ENCODE measurements at places on chromosomes 7 and 10.

- no peak for DNase-seq
Observed at GRCh38 chr7:1290026-1290678, 57.5 kb downstream of the UNCX start.

GRCh38 chr7:121578669-121579068 lies 182.6 kb upstream of the FAM3C start:
- no peak for DNase-seq

DNA sequence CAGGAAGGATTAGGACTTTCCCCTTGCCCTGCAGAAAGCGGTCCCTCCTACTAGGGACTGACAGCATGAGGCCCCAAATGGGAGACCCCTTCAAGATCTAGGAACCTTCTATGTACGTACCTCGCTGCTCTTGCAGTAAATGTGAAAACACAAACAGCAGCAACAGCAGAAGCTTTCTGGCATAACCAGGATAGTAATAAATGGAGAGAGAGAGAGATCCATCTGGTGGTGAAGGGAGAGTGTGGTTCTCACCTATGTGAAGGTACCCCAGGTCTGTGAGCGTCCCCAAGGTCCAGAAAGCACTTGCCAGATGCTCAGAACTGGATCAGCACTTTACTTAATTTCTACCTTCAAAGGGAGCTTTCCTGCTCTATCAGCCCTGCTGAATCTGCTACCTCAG lies 592.7 kb downstream of the PARD3 start:
- no peak for DNase-seq

- DNase-seq = no peak
Observed at GRCh38 chr10:126734967-126735366, 64.5 kb upstream of the C10orf90 start.

DNA sequence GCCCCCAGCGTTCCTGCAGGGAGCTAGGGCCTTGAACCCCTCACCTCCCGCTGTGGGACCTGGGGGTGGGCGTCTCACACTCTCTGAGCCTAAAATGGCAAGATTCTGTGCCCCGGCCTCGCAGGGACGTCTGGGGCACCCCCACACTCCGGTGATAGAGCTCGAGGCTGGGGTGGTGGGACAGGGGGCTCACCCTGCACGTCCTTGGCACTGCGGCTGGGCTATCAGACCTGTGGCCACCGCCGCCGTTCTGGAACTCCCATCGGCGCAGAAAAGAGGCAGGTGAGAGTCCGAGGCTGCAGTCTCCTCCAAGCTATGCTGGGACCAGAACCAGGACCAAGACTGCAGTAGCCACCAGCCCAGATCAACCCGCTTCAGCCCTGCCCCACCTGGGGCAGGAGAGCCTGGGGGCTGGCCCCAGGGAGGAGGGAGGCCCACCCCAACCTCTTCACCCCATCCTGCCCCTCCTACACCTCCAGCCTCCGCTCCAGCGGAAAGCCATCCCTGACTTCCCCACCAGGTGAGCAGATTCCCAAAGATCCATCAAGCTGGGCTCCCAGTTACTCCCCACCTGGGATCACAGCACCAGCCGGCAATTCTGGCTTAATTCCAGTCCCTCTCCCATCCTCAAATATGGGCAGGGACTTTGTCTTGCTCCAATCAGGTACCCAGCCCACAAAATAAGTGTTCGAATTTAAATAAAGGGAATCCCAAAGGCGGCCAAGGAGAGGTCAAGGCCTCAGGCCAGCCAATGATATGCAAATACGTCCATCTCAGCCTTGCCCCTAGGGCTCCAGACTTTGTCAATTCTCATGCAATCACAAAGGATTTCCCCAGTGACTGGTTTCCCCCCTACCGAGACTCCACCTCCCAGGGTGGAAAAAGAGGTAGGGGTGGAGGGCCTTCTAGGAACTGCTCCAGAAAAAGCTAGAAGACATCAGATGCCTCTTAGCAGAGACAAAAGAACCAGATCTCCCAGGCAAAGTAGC lies 16.4 kb downstream of the TNRC18 start:
- no peak for DNase-seq

DNA sequence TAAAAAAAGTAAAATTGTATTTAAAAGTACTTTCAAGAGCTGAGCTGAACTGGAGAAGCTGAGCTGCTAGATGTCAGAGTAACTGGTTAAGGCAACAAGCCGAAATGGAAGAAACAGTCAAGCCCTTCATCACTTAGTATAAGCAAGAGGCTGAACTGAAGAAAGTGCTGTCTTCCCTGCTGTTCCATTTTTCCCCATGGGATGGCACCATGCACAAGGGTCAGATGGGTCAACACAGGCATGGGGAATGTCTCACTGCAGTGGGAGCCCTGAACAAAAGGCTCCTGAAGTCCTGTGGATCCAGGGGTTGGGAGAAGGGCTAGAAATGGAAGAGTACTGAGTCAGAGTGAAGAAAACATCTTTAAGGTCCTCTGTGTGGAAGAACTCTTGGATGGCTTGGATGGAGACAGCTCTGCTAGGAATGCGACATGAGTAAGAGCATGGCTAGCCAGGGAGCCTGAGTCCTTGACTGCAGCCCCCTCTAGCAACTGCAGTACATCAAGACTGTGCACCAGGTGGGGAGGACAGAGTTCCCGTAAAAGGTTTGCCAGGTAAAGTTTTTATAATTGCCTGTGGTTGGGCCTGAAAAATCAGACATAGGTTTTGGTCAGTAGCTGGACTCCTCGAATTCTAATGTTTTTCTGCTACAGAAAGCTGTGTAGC lies 348.3 kb downstream of the GPR158 start:
- DNase-seq = peak; percentile 31

- DNase-seq = no peak
Observed at GRCh38 chr10:28256776-28257175, 46.1 kb downstream of the MPP7 start.

- DNase-seq = no peak
Observed at GRCh38 chr10:73968098-73968521, 29.8 kb upstream of the VCL start.

DNA sequence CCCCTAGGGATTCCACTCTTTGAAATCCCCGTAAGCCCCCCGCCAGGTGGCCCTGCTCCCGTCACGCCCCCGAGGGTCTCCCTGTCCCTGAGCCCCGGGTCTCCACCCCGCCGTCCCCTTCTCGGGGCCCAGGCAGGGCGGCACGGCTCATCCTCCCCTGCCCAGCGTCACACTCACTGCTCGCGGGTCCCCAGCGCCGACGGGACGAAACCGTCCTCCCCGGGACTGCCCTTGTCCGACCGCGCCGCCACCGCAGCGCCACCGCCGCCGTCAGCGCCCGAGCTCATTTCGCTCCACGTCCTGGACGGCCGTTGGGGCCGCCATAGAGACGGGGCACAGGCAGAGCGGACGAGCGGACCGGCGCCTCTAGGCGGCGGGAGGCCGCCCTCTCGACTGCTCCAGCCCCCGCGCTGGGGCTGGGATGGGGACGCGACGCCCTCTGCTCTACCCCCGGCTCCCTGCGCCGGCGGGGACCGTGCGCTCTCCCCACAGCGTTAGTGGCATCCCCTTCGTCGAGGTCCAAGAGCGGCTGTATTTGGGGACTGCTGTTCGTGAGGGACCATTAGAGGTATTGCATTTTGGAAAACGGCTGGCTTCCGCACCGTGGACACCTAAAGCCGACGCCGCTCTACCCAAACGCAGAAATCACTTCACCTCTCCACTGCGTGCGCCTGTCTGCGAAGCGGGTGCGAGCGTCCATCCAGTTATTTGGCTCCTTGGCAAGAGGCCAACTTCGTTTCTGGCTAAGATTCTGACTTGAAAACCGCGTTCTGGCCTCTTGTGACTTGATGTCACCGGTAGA lies at the start of gene EEF1AKMT2:
EEF1AKMT2 (minus strand) TSS at position 341 of the 802 bp plus-strand sequence; CDS start at position 287, 54 bp downstream.
- DNase-seq = peak; percentile 89

- DNase-seq = no peak
Observed at GRCh38 chr10:31359979-31360378, 41.0 kb downstream of the ZEB1 start.

DNA sequence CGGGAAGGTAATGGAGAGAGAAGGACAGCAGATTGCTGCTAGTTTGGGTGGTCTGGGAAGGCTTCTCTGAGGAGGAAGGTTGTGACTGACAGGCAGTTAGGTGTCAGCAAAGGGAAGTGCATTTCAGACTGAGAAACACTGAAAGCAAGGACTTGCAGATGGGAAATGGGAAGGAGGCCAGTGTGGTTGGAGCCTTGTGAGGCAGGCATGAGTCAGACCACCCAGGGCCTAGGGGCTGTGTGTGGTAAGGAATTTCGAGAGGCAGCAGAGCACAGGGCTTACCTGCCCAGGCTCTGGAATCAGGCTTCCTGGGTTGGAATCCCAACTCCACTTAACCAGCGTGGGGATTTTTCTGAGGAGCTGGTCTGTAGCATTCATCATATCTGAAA lies 53.5 kb downstream of the NRF1 start:
- DNase-seq = peak; percentile 86

GRCh38 chr7:36160313-36160712 lies 7.3 kb downstream of the EEPD1 start:
- DNase-seq = no peak

GRCh38 chr7:43771573-43771972 lies 13.1 kb downstream of the BLVRA start:
- DNase-seq = no peak

- peak; percentile 24 for DNase-seq
Observed at GRCh38 chr10:75034131-75034512, 77.3 kb upstream of the SAMD8 start.

GRCh38 chr7:39428221-39428620 lies 138.0 kb upstream of the YAE1 start:
- DNase-seq = no peak

GRCh38 chr10:12067336-12067735 lies 1.4 kb upstream of the DHTKD1 start:
- peak; percentile 83 for DNase-seq

- no peak for DNase-seq
Observed at GRCh38 chr10:132714986-132715775, 70.8 kb downstream of the NKX6-2 start.

DNA sequence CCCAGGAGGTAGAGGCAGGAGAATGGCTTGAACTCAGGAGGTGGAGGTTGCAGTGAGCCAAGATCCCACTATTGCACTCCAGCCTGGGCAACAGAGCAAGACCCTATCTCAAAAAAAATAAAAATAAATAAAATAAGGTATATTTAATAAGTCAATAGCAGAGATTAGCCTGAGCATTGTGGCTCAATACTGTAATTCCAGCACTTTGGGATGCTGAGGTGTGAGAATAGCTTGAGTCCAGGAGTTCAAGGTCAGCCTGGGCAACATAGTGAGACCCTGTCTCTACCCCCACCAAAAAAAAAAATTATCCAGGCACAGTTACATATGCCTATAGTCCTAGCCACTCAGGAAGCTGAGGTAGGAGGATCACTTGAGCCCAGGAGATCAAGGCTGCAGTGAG lies 38.4 kb upstream of the OIT3 start:
- no peak for DNase-seq

DNA sequence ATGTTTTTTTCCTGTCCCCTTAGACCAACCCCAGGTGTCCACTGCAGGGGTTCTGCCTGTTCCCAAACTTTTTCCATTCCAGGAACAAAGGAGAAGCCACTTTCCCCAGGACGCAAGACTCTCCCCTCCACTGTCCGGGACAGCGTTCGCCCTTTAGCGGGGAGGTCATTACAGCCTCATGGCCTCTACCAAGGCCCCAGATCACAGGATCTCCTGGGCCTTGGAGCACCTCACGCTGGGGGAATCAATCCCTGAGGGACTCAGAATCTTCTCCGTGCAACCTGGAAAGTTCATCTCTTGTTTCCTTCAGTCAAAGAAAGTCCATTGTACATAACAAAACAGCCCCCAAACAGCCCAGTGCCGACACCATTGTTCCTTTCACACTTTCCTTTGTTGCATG lies 41.2 kb downstream of the MKI67 start:
- no peak for DNase-seq

DNA sequence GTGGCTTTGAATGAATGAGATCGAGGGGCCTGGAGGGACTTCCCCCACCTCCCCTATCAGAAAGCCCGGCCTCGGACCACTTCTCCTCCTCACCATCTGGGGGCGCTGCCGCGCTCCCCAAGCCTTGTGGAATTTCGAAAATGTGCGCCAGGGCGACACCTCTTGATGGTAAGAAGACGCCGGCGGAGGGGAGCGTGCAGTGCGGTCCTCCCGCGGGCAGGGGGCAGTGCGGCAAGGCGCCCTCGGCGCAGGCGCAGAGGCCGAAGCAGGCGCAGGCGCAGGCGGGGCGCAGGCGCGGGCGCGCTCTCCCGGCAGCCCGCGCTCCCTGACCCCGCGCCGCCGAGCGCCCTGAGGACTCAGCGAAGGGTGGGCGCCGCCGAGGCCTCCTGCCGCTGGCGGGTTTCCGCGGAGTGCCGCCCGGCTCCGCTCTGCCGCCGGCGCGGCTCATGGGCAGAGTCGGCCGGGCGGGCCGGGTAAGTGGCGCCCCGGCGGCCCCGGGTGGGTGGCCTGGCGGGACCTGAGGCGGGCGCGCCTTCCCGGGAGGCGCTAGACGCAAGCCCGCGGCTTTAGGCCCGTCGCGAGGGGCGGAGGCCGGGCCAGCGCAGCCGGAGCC lies at the start of gene RBM17:
RBM17 (plus strand) TSS at position 314 of the 613 bp plus-strand sequence. CDS start 8,032 bp downstream, outside the sequence.
- DNase-seq = peak; percentile 96

GRCh38 chr7:2699289-2699620 lies 11.3 kb downstream of the AMZ1 start:
- DNase-seq = no peak

- DNase-seq = no peak
Observed at GRCh38 chr10:28113202-28113601, 114.3 kb upstream of the ODAD2 start.

DNA sequence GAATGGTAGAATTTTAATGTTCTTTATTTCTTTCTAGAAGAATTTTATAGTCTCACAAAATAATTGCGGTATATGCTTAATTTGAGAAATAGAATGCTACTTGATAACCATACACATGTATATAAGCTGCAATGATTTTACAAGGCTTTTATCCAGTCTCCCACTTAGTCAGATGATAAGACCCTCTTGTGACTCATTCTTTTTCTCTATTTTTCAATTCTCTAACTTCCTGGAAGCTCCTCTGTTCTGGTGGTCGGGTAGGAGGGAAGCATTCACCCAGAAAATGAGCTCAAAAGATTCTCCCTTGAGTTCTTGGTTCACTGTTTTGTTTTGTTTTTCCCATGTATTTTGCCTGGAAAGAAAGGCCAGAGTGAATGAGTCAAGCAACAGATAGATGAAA lies 546.6 kb downstream of the INHBA start:
- no peak for DNase-seq

DNA sequence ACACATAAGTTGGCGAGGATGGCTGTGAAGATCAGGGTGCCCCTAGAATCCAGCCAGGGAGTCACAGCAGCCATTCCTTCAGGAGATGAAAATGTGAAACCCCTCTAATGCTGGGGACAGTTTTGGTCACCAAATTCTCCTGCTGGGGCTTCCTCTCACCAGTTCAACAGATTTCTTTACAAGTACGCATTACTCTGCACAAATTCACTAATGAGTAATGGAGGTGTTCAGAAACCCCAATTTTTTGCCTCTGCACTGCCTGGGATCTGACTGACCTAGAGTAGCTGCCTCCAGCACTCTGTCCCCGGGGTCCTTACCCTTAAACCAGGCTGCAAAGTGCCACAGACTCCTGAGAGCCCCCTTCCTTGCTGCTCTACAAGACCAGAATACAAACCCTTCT lies 16.1 kb downstream of the TRPV5 start:
- DNase-seq = no peak

- DNase-seq = no peak
Observed at GRCh38 chr7:78450706-78451105, 652.1 kb downstream of the PHTF2 start.
